ENCODE measurements at places on chromosomes 13 and 19.

- no peak for DNase-seq
Measured at GRCh38 chr19:29001141-29001581, 211.8 kb downstream of the UQCRFS1 start.

GRCh38 chr19:56699552-56699951 is 28.0 kb upstream of the ZNF835 start:
- DNase-seq = no peak

GRCh38 chr13:113357529-113357928 is 6.4 kb downstream of the GRTP1 start:
- no peak for DNase-seq

DNA sequence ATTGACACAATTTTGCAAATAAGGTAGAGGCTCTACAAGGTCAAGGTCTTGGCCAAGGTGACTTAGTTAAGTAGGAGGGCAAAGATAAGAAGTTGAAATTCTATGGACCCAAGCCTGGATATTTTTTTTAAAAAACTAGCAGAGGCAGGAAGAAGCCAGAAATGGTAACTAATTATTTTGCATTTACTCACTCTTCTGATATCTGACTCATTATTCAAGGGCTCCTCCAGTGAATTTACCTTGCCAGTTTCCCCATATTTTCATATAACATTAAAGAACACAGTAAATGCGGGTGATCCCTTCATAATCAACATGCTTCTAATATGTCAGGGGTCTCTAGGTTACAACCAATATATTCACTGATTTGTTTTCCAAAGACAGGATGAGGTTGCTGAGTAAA is 246.1 kb downstream of the LMO7 start:
- DNase-seq = no peak

GRCh38 chr19:52034051-52034728 is 6.0 kb upstream of the ZNF614 start:
- no peak for DNase-seq

GRCh38 chr19:19964416-19964815 is 63.7 kb downstream of the ZNF93 start:
- no peak for DNase-seq

- DNase-seq = peak; percentile 100
Measured at GRCh38 chr19:14529254-14530004, at the start of gene TECR. Gene TECR (plus strand): TSS chr19:14529594. CDS start chr19:14529697, 103 bp downstream.

DNA sequence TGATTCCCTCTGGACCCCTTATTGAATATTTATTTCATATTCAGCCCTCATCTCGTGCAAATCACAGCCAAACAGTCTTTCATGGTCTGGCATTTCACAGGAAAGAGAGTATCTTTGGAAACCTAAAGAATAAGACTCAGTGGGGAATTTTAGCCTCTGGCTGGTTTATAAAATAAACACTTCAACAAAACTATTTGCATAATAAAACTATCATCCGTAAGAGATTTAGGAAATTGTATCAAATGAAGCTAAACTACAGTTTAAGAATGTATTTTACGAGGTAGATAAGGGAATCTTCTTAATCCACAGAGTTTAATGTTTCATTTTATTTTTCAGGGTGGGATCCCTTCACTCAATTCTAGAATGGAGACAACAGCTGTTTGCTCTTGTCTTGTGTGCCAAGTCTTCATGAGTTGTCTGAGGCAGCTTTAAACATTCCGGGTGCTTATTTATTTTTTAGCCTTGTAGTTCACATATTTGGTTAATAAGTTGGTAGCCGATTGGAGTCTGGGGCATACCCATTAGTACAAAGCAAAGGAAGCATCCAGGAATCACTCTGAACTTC is 634.4 kb upstream of the KLF12 start:
- DNase-seq = no peak

- no peak for DNase-seq
Measured at GRCh38 chr19:6276447-6276846, 3.3 kb downstream of the MLLT1 start.

GRCh38 chr13:41981951-41982715 is 21.2 kb upstream of the VWA8 start:
- no peak for DNase-seq

GRCh38 chr13:108572782-108573211 is 56.6 kb upstream of the MYO16 start:
- no peak for DNase-seq

- no peak for DNase-seq
Measured at GRCh38 chr19:51750400-51751094, 1.1 kb downstream of the FPR1 start.

DNA sequence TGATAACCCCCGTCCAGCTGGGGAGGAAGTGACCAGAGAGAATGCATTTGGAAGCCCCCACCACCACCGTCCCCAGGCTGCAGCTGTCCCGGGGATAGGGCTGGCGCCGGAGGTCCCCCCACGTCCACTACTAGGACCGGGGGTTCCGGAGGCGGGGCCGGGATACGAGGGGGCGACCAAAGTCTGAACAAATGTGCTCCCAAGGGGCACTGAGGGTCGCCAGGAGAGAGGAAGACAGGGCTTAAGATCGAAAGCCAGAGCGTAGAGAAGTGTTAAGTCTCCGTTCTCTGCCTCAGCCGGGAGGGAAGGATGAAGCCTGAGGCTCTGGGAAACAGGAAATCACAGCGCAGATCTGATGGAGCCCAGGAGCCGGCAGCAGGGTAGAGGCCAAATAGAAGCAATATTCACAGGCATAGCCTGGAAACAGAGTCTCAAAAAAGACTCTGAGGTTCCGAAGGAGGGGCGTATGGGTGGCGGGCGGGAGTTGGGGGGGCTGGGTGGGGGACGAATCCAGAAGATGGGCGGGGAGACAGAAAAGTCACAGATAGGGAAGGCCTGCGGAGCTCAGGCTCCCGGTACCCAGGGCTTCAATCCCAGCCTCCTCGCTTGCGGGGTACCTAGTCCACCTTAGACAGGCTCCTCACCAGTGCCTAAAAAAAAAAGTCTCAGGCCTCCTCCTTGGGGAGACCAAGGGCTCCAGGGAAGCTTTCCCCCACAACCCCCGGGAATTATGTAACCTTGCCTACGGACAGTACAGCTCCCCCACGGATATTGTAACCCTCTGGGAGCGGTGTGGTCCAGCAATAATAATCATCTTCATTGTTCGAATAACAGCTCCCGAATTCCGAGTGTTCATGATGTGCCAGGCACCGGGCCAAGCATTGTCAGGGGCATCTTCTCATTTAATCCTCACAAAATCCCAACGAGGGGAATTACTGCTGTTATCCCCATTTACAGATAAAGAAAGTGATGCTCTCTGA is 1.1 kb upstream of the ERF start:
- peak; percentile 68 for DNase-seq

DNA sequence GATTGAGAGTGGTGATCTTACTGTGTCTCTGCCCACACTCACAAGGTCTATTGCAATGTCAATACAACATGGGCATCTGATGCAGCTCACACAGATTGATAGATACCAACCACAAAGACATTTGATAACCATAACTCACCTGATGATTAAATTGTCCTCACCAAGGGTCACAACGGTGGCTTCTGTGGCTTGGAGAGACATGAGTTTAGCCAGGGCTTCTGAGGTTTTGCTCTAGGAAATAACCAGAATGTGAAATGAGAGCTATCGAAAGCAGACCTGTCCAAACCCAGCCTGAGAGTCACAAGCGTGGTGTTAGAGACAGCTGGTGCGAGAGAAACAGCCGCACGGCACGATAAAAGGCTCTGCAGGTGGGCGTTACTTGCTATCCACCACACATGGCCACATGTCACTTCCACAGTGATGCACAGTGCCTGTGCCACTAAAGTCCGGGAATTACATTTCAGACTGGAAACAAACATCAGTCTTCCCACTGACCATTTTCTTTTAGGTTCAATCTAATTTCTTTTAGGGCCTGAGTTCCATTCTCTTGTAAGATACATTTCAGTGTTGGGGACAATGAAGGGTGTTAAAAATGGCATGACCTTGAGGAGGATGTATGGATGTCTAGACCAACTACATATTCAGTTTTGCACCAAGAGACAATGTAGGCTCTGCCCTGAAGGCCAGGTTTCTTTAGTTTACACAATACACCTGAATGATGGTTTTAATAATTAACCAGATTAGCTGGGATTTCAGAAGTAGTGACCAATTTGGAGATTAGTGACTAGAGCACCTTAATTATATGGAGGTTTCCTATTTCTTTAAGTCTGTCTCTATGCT is 53.7 kb downstream of the ATP7B start:
- DNase-seq = no peak

GRCh38 chr19:33705860-33706259 is 84.1 kb downstream of the CHST8 start:
- DNase-seq = no peak
